Activated naive CD4-positive, alpha-beta T cell treated with anti-CD3 and anti-CD28 coated beads for 36 hours (primary cell): ENCODE measurements at places on chromosomes 2 and 18.
A peak's percentile ranks its signal among the peaks of the same experiment; 100 is the strongest.

DNA sequence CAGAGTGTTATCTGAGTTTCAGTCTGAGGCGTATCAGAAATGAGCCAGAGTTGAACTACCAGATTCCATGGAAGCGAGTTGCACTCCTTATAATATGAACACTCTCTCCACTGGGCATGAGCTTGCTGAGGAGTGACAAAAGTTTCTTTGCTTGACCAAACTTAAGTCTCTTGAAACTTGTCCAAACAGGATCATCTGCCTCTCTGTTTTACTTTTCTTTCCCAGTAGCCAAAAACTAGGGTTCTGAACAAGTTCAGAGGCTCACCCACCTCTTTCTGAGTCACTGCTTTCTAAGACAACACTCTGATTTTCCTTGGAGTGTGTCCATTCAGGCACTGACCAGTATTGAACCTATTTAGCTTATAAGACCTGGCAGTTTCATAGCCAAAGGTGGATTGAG, 233.2 kb upstream of the TCF4 start:
- DNase-seq, result no peak

- DNase-seq, result no peak
Measured at GRCh38 chr2:222892321-222892720, 31.5 kb downstream of the ACSL3 start.

GRCh38 chr18:14964406-14964805, 216.4 kb downstream of the ANKRD30B start:
- DNase-seq, result no peak

DNA sequence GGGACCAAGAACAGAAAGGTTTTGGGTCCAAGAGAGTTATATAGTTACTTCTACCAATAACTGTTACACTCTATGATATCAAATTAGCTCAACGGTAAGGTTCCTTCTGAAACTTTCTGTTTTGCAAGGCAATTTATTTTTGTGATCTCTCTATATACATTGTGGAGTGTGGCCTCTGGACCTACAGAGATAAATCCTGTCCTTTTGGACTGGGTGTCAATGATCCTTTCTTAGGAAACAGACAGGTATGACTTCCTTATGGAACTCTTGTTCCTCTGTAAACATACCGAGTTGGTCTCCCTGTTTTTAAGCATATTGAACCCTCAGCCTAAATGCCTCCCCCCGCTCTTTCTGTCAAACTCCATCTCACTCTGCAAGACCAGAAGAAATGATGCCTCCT, 1117.8 kb downstream of the BCL11A start:
- no peak for DNase-seq

DNA sequence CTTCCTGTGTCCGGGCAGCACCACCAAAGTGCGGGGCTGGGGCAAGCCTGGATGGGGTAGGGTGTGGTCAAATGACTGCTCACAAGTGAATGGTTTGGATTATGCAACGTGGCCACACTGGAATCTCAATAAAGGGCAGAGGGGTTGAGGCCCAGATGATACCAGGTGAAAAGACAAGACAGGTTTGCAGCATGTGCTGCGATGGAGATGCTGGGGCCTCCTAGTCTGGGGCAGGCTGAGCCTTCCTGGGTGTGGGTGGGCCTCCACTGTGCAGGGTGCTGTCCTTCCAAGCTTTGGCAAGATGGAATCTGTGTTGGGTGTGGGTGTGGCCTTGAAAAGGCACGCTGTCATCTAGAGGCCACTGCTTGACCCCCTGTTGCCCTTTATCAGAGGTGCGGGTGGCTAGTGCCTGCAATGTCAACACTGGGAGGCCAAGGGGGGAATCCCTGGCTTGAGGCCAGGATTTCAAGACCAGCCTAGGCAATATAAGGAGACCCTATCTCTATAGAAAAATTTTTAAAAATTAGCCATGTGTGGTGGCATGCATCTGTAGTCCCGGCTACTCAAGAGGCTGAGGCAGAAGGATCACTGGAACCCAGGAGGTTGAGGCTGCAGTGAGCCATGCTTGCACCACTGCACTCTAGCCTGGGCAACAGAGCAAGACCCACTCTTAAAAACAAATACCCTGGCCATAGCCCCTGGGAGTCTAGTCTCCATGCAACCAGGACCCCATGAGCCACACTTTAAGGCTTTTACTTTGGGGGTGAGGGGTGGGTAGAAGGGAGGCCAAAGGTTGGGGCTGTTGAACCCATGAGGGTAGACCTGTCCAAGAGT, 13.8 kb downstream of the RRM2 start:
- DNase-seq, result no peak

DNA sequence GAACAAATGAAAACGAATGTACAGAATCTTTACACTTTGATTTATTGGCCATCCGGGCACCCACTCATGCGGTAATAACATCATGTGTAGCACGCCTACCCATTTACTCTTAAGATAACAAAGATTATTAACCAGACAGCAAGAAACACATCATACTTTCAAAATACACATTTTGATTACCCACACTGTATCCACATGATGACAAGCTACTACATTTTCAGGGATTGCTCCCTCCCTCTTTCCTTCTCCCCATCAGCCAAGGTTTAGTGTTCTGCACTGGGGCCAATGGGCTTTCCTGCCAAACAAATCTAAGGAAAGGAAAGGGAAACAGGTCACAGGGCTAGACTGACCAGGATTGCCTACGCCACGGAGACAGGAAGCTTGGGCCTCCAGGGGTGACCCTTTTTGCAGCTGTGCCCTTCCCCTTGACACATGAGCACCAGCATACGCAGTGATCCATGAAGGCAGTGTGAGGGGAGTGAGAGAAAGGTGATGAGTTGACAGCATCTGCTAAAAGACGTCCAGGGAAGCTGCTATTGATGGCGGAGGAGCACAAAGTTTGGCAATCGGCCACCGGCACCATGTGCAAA, 76.5 kb downstream of the ZNF521 start:
- no peak for DNase-seq

DNA sequence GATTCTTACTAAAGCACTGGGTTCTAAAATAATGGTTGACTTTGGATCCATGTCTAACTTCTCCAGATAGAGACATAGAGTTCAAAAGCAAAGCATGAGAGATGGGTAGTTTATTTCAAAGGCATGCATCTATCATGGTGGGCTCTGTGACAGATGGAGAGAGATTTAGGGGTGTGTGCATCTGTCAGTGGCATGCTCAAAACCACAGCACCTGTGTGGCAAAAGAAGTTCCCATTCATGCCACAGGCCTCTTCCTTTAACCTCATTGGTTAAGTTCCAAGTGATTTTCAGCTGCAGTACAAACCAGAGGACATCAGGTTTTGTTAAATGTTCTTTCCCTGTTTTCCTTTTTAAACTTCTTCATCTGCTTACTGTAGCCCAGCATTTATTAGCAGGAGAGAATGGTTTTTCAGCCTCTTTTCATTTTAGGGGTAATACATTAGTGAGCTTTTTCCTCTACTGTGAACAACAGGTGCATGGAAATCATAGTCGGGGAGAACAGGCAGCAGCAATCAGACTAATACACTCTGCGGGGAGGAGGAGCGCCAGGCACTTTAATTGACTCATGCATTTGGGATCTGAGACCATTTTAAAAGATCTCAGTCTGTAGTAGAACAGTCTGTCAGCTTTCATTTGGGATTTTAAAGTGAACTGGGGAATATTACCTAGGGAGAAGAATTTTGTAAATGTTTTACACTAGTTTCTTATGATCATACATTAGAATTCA, 52.4 kb upstream of the UPP2 start:
- DNase-seq, result no peak

GRCh38 chr2:222105046-222105445, 193.8 kb downstream of the PAX3 start:
- no peak for DNase-seq

- no peak for DNase-seq
Measured at GRCh38 chr2:190535121-190535439, 558 bp upstream of the NEMP2 start.

DNA sequence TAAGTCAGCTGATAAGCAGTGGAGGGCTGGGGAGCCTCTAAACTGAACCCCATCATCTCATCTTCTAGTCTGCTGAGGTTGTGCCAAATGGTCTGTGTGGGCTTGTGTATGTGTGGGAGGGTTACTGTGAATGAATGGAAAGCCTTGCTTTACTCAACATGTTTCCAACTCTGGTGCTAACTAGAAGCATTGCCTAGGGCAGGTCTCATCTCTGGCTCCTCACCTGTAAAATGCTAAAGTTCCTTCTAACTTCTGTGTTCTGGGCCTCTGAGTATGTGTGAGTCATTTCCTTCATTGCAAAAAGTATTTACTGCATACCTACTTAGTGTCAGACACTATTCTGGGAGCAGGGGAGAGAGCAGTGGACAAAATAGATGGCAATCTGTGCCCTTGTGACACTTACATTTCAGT, 1.3 kb downstream of the LIPG start:
- DNase-seq, result peak; percentile 11

GRCh38 chr2:175154661-175155082, 13.3 kb downstream of the ATF2 start:
- peak; percentile 8 for DNase-seq

DNA sequence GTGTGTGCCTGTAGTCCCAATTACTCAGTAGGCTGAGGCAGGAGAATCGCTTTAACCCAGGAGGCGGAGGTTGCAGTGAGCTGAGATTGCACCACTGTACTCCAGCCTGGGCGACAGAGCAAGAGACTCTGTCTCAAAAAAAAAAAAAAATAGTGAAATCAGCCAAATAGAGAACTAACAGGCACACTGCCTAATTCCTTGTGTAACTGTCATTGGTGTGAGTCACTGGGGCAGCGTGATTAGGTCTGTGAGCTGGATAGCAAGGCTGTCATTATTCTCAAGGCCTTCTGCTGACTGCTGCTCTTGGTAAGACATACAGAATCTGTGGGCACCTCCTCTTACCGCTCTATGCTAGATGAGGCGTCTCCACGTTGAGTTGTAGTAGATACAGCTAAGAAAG, 270.3 kb downstream of the NEDD4L start:
- DNase-seq, result no peak

- no peak for DNase-seq
Measured at GRCh38 chr2:188406414-188406813, 114.7 kb downstream of the GULP1 start.

GRCh38 chr2:129689653-129690448, 289.6 kb upstream of the RAB6C start:
- no peak for DNase-seq

DNA sequence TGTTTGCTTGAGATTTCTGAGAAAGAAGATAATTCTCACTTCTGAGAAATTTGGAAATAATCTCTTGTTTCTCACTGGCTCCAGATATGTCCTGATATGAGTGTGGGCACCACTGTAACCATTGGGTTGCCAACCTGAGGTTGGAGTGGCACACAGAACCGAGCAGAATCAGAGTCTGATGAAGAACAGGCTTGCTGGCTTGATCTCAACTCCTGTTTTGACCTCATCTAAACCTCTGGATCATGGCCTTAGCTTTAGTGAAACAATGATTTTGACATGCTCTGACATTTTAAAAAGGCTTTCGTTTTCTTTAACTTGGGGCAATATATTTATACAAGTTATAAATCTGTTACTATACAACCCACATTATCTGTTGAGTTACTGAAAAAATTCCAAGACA, 548.0 kb downstream of the IRS1 start:
- DNase-seq, result no peak

DNA sequence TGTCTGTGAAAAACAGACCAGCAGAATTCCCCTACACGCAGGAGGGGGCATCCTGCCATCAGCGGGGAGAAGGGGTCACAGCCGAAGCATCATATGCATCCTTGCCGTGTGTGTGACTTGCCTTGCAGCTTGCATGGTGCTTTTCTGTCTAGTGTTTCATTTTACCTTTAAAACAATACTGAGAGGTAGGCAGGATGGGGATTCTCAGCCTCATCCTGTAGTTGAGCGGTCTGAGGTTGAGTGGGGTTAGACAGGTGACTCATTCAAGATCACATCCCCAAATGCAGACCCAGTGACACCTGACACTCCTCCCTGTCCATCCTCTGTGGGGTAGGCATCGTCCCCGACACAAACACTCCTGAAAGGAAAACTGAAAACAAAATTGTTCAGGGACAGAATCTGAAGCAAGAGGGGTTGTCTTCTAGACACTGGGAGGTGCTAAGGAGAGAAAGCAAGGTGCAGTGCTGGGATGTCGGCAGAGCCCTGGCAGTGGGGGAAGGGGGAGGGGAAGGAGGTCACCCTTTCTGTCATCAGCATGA, 7.9 kb downstream of the ARL4C start:
- peak; percentile 79 for DNase-seq

- DNase-seq, result peak; percentile 10
Measured at GRCh38 chr2:241050624-241051577, 51.2 kb downstream of the MTERF4 start.

- no peak for DNase-seq
Measured at GRCh38 chr2:152355409-152355831, 20.4 kb downstream of the FMNL2 start.

GRCh38 chr18:77052297-77052982, 80.1 kb downstream of the MBP start:
- DNase-seq, result no peak

DNA sequence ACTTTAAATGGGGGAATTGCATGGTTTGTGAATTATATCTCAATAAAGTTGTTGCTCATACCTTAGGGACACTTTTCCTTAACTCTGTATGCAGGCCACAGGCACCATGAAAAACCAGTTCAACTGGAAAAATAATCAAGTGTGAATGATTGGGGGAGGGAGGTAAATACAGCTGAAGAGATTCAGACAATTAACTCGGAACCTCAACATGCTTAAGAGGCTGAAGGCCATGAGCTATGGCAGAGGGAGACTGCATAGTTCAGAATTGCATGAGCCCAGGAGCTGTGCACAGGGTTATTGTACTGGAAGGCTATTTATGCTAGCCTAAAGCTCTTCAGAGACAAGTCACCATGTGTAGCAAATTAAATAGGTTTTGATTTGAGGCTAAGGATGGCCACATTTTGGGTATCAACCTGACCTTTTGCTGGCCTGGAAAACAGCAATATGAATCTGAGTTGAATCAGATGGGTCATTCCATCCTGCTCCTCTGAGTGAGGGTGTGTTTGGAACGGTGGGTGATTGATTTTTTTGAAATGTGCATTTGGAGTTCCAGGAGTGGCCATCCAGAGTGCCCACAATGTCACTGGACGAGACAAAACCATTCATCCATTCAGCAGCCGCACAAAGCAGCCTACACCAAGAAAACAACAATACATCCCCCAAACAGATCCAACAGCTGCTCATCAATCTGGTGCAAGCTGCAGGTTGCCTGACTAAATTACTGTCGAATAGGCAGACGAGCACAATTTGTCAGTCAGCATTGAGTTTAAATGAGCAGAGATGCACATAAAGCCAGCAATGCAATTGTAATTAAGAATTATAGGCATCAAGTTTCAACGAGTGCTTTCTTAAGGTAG, 42.5 kb downstream of the HRH4 start:
- no peak for DNase-seq

DNA sequence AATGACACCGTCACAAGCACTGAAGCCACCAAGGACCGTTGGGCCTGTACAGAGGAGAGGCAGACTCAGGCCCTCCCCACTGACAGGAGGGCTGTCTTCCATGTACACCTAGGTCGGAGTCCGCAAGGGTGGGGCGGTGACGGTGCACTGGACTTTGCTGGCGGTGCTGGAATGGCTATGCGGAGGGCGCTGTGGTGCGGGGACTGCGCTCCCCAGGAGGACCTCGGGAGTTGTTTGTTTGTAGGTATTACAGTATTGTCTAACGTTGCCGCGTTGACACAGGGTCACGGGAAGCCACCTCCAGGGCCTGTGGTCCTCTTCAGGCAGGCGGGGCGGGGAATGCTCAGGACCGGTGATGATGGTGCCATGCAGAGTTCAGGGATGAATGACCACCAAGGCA, 126.2 kb downstream of the TPO start:
- no peak for DNase-seq

- DNase-seq, result no peak
Measured at GRCh38 chr18:76978616-76979015, 154.0 kb downstream of the MBP start.

GRCh38 chr2:132623096-132623839, 46.7 kb downstream of the LYPD1 start:
- DNase-seq, result no peak

GRCh38 chr2:122610948-122611609, 855.6 kb downstream of the TSN start:
- DNase-seq, result no peak
